ENCODE measurements at places on chromosomes 3 and 15.

DNA sequence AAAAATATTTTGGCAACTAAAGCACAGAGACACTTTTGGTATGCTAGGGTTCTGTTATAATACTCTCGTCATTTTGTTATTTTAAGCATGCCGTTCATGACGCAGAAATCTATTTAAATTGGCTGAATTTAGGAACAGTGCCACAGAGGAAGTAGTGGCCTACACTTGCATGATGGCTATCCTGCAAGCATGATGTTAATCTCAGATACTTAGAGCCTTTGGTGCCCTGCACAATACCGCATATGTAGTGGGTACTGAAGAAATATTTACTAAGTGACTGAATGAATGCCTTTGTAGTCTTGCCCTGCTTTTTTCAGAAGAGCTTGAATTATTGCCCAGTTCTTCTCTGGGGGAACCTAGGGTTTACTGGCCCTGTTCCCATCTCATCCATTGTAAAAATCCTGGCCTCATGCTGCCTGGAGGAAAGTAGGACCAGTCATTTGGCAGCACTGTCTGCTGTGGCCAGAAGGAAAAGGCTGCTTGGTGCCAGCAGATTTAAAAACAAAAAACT is 79.0 kb downstream of the SERPINI1 start:
- H3K27me3 ChIP-seq: no peaks in the 10 kb centered on the region
- H3K4me1 ChIP-seq: peaks cover 18% of the 10 kb centered on the region
- H3K4me3 ChIP-seq: no peak overlapping the region
- DNase-seq: peak; percentile 62
- H3K27ac ChIP-seq: peak overlapping the region; percentile 83
- no peaks in the 10 kb centered on the region for H3K36me3 ChIP-seq

DNA sequence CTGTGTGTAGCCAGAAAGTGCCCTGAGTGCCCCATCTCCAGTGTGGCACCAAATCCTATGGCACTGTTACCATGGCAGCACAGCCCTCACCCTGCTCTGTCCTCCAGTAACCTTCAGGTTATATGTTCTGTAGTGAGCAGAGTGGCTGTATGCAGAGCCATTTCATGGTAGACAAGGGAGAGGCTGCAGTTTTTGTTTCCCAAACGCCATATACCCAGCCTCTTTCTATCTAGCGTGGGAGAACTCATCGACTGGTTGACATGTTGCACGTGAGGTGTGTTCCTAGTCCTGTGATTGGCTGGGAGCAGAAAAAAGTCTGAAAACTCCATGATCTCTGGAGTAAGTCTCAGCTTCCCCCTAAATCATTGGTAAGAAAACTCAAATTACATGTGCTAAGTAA is 2.0 kb downstream of the SIDT1 start:
- H3K27ac ChIP-seq: no peak overlapping the region
- peaks cover 4% of the 10 kb centered on the region for H3K4me1 ChIP-seq
- no peaks in the 10 kb centered on the region for H3K36me3 ChIP-seq
- DNase-seq: no peak
- no peaks in the 10 kb centered on the region for H3K27me3 ChIP-seq

DNA sequence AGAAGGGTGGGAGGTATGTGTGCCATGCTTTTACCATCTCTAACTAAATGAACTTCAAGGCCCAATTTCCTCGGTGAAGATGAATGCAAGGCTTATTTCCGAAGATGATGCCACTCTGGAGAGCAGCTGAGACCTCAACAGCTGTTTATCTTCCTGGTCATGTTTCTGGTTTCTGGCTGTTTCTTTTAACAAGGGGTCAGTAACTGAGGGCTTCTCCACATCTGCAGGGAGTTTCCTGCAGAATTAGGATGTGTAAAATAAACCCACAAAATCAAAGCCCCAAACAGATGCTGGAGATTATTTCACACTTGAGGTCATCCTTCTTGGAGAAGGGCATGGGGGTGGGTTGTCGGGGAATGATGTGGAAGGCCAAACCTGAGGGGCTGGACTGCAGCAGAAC is 220.3 kb downstream of the THSD4 start:
- no peak for DNase-seq
- H3K4me3 ChIP-seq: no peak overlapping the region
- no peaks in the 10 kb centered on the region for H3K27me3 ChIP-seq
- H3K36me3 ChIP-seq: no peaks in the 10 kb centered on the region
- H3K27ac ChIP-seq: no peak overlapping the region

- H3K4me3 ChIP-seq: no peak overlapping the region
- DNase-seq: no peak
- peak overlapping the region; percentile 36 for H3K27ac ChIP-seq
- H3K36me3 ChIP-seq: peaks cover 3% of the 10 kb centered on the region
Measured at GRCh38 chr15:80160570-80161156, 7.9 kb downstream of the FAH start.

DNA sequence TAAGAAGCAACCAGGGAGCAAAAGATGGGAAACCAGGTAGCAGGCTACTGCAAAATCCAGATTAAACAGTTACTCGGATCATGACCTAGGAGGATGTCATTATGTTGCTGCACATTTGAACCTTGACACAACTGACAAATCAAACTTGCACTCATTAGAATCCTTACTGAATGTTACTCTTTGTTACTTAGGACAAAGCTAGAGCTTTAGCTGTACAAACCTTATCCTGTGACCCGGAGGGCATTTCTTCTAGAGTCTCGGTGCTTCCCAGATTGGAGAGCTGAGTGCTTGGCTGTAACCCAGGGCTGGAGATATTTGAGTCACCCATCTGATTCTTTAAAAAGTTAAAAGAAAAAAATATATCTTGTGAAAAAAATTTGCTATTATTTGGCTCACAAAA is 43.4 kb downstream of the DCP1A start:
- H3K36me3 ChIP-seq: peaks cover 9% of the 10 kb centered on the region
- H3K27ac ChIP-seq: peak overlapping the region; percentile 51
- no peaks in the 10 kb centered on the region for H3K27me3 ChIP-seq
- DNase-seq: no peak

GRCh38 chr15:66033143-66033542 is 163.9 kb downstream of the RAB11A start:
- H3K36me3 ChIP-seq: no peaks in the 10 kb centered on the region
- no peak overlapping the region for H3K27ac ChIP-seq
- no peaks in the 10 kb centered on the region for H3K4me1 ChIP-seq
- DNase-seq: no peak

DNA sequence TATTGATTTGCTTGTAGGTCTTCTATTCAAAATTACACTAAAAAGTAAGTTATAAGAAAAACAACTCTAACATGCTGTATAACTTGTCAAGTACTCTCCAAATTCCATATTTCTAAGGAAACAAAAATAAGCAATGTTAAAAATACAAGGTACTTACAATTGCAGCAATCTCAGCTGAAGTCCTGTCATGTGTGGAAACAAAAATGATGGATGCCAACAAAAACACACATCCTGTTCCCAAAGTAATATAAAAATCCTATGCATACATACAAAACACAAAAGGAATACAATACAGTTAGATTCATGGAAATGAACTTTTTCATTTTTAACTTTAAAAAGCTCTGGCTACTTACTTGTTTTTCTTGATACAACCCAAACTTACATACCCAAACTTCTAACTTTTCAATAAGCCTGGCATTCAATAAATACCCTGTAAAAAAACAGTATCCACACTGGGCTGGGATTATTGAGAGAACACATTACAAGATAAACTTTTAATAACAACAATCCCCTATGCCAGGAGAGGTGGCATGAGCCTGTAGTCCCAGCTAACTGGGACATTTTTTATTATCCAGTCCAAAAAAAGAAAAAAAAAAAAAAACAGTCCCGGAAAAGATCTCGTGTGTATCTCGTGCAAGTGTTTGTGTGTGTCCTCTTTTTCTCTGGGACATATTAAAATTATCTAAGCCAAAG is 14.7 kb downstream of the CMTM6 start:
- H3K4me1 ChIP-seq: no peaks in the 10 kb centered on the region
- peaks cover 26% of the 10 kb centered on the region for H3K36me3 ChIP-seq
- no peak for DNase-seq
- no peaks in the 10 kb centered on the region for H3K27me3 ChIP-seq

DNA sequence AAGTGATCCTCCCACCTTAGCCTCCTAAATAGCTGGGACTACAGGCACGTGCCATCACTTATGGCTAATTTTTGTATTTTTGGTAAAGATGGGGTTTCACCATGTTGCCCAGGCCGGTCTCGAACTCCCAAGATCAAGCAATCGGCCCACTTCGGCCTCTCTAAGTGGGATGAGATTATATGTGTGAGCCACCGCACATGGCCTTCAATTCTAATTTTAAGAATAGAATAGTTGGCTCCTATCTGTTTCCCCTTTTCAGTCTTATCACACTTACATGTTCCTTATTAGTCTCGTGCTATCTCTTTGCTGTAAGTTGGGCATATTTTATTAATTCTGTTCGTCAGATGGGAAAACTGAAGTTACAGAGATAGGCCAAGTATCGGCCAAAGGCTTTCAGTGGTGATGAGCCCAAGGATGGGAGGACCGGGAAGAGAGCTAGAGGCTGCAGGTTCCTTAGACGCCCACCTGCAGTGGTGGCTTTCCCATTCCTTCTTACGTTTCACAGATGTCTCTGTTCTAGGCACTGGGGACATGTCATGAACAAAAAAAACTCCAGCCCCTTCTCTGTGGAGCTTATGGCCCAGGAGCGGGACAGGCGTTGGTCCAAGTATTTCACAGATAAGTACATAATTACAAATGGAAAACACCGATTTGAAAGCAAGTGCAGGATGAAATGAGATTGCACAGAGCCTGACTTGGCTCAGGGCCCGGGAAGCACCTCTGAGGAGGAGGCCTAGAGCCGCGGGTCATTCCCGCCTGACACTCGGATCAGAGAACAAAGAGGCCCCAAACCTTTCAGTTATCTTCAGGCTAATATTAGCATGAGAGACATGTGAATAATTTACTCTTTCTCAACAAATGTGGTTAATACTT is 91.1 kb upstream of the KLF13 start:
- DNase-seq: peak; percentile 78
- H3K27ac ChIP-seq: peak overlapping the region; percentile 90
- no peak overlapping the region for H3K4me3 ChIP-seq
- no peaks in the 10 kb centered on the region for H3K27me3 ChIP-seq
- no peaks in the 10 kb centered on the region for H3K36me3 ChIP-seq

- DNase-seq: no peak
- H3K36me3 ChIP-seq: no peaks in the 10 kb centered on the region
- no peaks in the 10 kb centered on the region for H3K27me3 ChIP-seq
Measured at GRCh38 chr3:30368978-30369377, 237.4 kb upstream of the TGFBR2 start.

- no peak overlapping the region for H3K27ac ChIP-seq
- DNase-seq: no peak
- H3K27me3 ChIP-seq: no peaks in the 10 kb centered on the region
Measured at GRCh38 chr3:120100711-120101110, 6.5 kb upstream of the GSK3B start.

- H3K27ac ChIP-seq: no peak overlapping the region
- no peak for DNase-seq
- H3K36me3 ChIP-seq: no peaks in the 10 kb centered on the region
- no peak overlapping the region for H3K4me3 ChIP-seq
- H3K4me1 ChIP-seq: no peaks in the 10 kb centered on the region
Measured at GRCh38 chr3:71718072-71718471, 7.1 kb downstream of the EIF4E3 start.

GRCh38 chr3:41190509-41191284 is 8.6 kb upstream of the CTNNB1 start:
- H3K4me3 ChIP-seq: no peak overlapping the region
- H3K4me1 ChIP-seq: no peaks in the 10 kb centered on the region
- H3K27ac ChIP-seq: no peak overlapping the region
- no peak for DNase-seq
- no peaks in the 10 kb centered on the region for H3K27me3 ChIP-seq

GRCh38 chr3:133256787-133257483 is 142.9 kb upstream of the BFSP2 start:
- H3K4me3 ChIP-seq: no peak overlapping the region
- DNase-seq: no peak
- no peak overlapping the region for H3K27ac ChIP-seq
- H3K4me1 ChIP-seq: no peaks in the 10 kb centered on the region
- no peaks in the 10 kb centered on the region for H3K27me3 ChIP-seq

- no peak overlapping the region for H3K4me3 ChIP-seq
- H3K36me3 ChIP-seq: no peaks in the 10 kb centered on the region
- H3K27ac ChIP-seq: no peak overlapping the region
- no peaks in the 10 kb centered on the region for H3K4me1 ChIP-seq
- H3K27me3 ChIP-seq: no peaks in the 10 kb centered on the region
- DNase-seq: no peak
Measured at GRCh38 chr3:169894110-169894509, 17.3 kb upstream of the SAMD7 start.

DNA sequence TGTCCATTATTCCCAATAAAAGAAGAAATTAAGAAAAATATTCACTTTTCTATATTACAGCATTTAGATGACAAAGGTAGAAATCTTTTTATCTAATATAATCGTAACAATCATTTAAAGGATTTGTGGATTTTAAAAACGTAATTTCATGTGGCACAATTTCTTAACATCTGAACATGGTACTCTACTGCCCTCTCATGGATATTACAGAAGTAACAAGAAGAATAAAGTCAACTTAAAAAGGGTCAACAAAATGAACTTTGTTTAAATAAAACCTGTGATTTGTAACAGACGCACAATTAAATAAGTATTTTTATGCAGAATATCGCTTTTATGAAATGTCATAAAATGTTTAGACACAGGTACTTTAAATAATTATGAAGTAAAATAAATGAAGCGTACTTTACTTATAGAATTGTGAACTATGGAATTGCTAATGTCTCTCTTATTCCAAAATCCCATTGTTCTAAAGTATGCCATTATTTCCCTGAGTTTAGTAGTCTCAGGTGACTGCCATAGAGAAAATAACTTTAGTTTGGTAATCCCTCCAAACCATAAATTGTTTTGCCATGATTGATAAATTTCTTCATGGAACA is 366.8 kb upstream of the ZNF385D start:
- H3K36me3 ChIP-seq: no peaks in the 10 kb centered on the region
- no peaks in the 10 kb centered on the region for H3K27me3 ChIP-seq
- no peak overlapping the region for H3K4me3 ChIP-seq
- H3K27ac ChIP-seq: no peak overlapping the region

DNA sequence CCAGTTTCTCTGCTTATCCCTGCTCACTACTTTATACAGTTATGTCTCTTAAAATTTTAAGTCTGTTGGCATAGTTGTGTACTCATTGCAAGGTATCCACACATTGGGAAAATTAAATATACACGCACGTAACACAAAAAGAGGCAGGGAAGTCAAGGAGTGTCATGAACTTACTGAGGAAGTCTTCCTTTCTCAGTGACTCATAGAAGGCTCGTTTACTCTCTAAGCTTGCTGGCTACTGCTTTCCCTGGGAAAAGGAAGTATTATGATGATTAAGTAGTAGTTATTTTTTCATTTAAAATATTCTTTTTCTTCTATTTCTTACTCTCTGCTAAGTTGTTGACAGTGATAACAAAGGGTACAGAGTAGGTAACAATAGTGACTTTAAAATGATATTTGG is 287.3 kb downstream of the UBE2E2 start:
- H3K27me3 ChIP-seq: no peaks in the 10 kb centered on the region
- H3K27ac ChIP-seq: no peak overlapping the region
- no peaks in the 10 kb centered on the region for H3K36me3 ChIP-seq
- H3K4me3 ChIP-seq: no peak overlapping the region
